A172 (cell line): ENCODE measurements at places on chromosomes 5 and 9. TPM values are rescaled to one million over a fixed set of nuclear protein-coding genes. Genes with fewer than 3 reads are reported as not detected.

The CKMT2 gene
- total RNA-seq = 4.7 TPM in 1 of 2 replicates, not detected in the other

The SPATA6L gene
- not detected in 2 replicates for total RNA-seq

The PCDHB14 gene
- total RNA-seq = 17.6 and 18.2 TPM in 2 replicates

The EPB41L4B gene
- total RNA-seq = 0.93 and 1.7 TPM in 2 replicates

The ARHGEF39 gene
- total RNA-seq = 2.5 and 3.6 TPM in 2 replicates

The ARHGAP26 gene
- total RNA-seq = 1.6 and 3.8 TPM in 2 replicates

The SPOCK1 gene
- total RNA-seq = 4.5 and 6.5 TPM in 2 replicates

The SLC34A3 gene
- total RNA-seq = 1.1 and 1.6 TPM in 2 replicates

The RNF183 gene
- total RNA-seq = not detected in 2 replicates

The CAVIN4 gene
- 1.1 and 2.4 TPM in 2 replicates for total RNA-seq

The GHR gene
- 0.53 and 1.1 TPM in 2 replicates for total RNA-seq

The LEAP2 gene
- total RNA-seq = 0.38 and 1.9 TPM in 2 replicates

The HTR1A gene
- total RNA-seq = not detected in 2 replicates

The KCNT1 gene
- not detected in 2 replicates for total RNA-seq

The CDH9 gene
- total RNA-seq = 0.22 TPM in 1 of 2 replicates, not detected in the other

The PCDHB3 gene
- total RNA-seq = 19.9 and 22.0 TPM in 2 replicates

The ITGA2 gene
- total RNA-seq = 13.4 and 21.8 TPM in 2 replicates

The FBN2 gene
- total RNA-seq = 11.6 and 11.8 TPM in 2 replicates

The FIBCD1 gene
- 1.6 and 2.6 TPM in 2 replicates for total RNA-seq

The BARHL1 gene
- total RNA-seq = not detected in 2 replicates

The BRD3OS gene
- 29.1 and 31.5 TPM in 2 replicates for total RNA-seq

The HAPLN1 gene
- total RNA-seq = 35.6 and 62.6 TPM in 2 replicates

The POU5F2 gene
- 0.36 and 0.53 TPM in 2 replicates for total RNA-seq

The EDIL3 gene
- total RNA-seq = 56.5 and 75.7 TPM in 2 replicates

The PCDHGA5 gene
- 0.41 and 0.48 TPM in 2 replicates for total RNA-seq

The CDC23 gene
- 69.5 and 72.6 TPM in 2 replicates for total RNA-seq

The SUSD3 gene
- total RNA-seq = not detected in 2 replicates

The ADGRV1 gene
- total RNA-seq = not detected in 2 replicates

The TXNDC8 gene
- total RNA-seq = not detected in 2 replicates

The P4HA2 gene
- total RNA-seq = 58.7 and 71.7 TPM in 2 replicates

The C9orf50 gene
- not detected in 2 replicates for total RNA-seq

The SHISAL2B gene
- not detected in 2 replicates for total RNA-seq
